ENCODE measurements at places on chromosomes 5 and 9. TPM values are rescaled to one million over a fixed set of nuclear protein-coding genes. Genes with fewer than 3 reads are reported as not detected.

DNA sequence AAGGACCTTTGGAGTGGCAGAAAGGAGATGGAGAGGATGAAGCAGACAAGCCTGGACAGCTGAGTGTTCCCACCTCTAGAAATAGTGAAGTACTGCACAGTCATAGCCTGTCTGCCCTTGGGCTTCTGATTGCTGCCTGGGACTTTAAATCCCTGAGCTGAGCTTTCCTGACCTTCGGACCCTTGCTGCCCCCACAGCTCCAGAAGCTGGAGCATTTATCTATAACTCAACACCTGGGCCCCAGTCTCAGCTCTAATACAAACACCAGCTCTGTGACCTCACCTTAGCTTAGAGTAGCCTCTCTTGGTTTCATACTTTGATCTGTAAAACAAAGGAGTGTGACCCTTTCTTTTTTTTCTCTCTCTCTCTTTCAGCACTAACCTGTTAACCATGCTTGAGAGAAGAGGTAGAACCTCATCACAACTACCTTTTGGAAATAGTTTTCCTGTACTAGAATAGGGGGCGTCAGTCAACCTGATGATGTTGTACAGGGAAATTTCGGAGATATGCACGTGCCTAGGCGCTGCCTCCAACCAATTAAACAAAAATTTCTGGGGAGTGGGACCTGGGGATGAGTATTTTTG, 25.4 kb upstream of the ELL2 start:
- DNase-seq: no peak

Gene HSD17B3
- not detected for total RNA-seq

- DNase-seq: no peak
Observed at GRCh38 chr5:53549792-53550191, 10.6 kb upstream of the NDUFS4 start.

GRCh38 chr5:141867651-141868050, 10.6 kb downstream of the PCDH1 start:
- DNase-seq: no peak

DNA sequence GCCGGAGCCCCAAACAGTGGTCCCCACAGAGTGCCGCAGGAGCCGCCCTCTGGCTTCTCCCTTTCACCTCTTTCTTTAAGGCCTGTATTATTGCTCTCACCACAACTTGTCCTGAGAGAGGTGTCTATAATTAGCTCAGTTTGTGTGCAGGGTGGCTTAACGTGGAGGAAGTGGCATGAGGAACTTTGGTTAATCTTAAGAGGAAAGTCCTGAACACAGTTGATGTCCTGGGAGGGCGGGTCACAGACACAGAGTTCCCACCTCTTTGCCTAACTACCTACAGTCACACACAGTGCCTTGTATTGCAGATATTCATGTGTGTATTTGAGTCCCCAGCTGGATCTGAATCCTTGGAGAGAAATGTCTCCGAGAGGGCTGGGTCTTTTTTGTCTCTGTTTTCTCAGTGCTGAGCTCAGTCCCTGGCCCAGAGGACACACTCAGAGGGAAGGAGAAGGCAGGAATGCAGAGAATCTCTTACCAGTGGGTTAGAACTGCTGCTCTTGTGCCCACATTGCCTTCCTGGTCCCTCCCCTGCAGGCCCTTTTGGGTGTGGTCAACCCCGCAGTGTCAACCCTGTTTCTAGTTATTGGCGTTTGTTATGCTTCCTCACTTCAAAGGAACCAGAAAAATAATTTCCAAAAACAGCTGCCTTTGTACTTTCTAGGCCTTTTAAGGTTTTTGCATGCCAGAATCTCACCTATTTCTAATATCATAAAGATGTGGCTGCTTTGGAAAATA, 392.5 kb downstream of the KDM4C start:
- DNase-seq: no peak

Gene STK32A
- total RNA-seq: 1.2 TPM

- no peak for DNase-seq
Observed at GRCh38 chr9:92003308-92004044, 53.4 kb upstream of the ROR2 start.

DNA sequence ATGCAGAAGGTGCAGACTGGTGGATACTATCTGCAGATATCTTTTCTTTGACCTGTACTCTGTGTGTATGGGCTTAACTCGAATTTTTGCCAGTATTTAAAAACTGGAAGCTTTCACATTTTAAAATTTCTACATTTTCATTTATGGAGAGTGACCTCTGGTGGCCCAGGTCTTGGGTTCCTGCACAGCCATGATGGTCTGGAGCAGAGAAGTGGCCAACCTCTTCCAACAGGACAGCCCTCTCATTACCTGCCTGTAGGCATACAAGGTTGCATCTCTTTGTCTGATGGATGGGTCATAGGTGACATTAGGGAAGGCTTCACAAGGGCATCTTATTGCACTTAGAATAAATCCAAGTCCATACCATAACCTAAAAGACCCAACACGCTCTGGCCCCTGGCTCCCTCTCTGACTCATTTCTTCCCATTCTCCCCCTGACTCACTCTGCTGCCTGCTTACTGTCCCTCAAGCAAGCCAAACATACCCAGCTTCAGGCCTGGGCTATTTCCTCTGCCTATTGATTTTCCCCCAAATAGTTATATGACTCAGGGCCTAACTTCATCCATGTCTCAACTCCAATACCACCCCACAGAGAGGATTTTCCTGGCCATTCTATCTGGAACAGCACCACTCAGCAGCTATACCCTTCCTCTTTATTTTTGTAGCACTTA, 113.3 kb upstream of the SLC1A3 start:
- no peak for DNase-seq

Gene PTGR1
- 30.9 TPM for total RNA-seq

GRCh38 chr5:31854181-31855133, 215.5 kb downstream of the PDZD2 start:
- DNase-seq: no peak

Gene FOXD4L5
- total RNA-seq: 0.15 TPM

Gene CYSRT1
- not detected for total RNA-seq

DNA sequence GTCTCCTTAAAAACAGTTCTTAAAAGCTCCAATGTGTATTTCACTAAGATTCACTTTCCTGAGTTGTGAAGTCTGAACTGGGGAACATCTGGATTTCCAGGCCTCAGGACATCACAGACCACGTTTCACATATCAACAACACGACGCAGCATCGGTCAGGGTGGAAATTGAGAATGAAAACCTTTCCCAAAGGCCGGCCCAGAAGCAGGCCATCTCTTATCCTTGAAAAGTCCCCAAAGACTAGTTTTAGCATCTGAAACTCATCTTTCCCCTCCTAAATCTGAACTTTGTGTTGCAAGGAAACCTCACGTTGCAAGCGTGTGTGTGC, 96.4 kb upstream of the COL5A1 start:
- DNase-seq: no peak

Gene IRX2
- total RNA-seq: not detected

DNA sequence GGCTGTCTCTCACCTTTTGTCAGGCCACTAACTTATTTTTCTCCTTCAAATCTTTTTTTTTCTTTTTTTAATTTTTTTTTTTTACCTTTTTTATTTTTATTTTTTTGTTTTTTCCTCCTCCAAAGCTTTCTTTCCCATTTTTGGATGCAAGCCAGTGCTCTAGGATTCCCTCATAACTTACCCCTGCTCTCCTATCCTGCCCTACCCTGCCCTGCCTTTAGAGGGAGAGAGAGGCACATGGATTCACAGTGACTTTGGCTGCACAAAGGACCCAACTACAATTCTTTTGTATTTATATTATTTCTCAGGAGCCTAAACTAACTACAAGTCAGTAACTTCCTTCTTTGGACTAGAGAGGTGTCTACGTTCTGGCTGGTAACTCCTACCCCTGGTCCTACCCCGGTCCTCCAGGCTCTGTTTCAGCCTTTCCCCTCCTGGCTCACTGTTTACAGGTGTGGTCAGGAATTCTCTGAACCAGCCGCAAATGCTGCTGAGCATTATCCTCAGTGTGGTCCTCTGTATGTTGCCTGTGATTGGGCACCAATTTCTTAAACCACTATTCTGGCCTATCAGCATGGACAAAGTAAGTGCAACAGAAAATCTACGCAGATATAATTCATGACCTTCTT, 8.4 kb upstream of the RUSC2 start:
- peak; percentile 27 for DNase-seq

DNA sequence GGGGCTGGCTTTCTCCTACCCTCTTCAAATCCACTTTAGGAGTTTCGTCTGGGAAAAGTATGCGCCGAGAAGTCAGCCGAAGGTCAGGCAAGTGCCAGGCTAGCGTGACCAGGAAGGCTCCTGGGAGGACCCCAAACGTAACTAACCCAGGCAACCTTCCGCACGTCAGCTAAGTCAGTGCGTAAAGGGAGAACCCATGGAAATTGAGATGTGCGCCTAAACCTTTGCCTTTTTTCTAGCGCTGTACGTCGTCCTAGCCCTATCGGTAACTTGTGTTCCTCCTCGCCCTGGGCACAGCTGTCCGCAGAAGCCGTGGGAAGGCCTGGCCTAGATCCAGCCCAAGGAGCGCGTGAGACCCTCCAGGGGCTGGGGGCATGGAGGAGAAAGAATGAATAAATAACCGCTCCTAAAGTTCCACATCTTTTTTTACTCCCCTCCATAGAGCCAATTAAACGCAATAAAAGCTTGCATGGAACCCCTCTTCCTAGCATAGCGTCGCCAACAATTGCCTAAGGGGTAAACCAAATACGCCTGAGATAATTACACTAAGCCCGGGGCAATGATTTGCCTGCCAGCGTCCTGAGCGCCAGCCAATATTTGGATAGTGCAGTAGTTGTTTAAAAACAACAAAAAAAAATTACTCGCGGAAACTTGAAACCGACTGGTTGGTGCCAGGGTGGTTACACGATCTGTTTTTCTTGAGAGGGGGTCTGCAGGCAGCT, 4.0 kb upstream of the FOXB2 start:
- no peak for DNase-seq

DNA sequence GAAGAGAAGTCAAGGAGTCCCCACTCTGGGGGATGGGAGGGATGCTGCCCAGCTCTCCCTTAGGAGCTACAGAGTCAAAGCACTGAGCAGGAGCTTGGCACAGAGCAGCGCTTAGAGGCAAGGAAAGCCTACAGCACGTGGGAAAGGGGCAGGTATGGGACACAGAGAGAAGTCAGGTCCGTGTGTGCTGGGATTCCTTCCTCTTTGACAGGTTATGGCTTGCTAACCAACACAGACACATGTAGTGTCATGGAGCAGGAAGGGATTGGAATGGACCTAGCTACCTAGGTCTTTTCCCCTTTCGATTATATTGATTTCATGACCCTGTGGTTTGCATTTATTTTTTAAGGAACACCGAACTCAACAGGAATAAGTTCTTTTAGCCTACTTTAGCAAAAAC, 208.5 kb upstream of the TUT7 start:
- no peak for DNase-seq

DNA sequence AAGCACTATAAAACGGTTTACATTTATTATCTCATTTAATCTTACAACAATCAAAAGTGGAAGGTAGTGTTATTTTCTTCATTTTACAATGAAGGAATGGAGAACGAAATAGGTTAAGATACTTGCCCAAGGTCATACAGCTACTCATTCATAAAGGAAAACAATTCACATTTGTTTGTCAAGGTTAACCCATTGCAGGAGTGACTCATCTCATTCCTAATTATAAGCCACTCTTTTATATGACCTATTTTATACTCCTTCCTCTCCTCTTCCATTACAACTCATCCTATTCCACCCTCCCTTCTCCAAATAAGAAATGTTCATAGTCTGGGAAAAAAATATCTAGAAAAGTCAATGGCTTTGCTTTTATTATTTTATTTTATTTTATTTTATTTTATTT, 29.6 kb downstream of the CRHBP start:
- no peak for DNase-seq

Gene TAF11L6
- total RNA-seq: not detected

Gene LCP2
- 3.2 TPM for total RNA-seq

Gene HTR1A
- total RNA-seq: not detected

- DNase-seq: no peak
Observed at GRCh38 chr5:93594591-93595419, 11.8 kb downstream of the NR2F1 start.

Gene APBB3
- 4.1 TPM for total RNA-seq

DNA sequence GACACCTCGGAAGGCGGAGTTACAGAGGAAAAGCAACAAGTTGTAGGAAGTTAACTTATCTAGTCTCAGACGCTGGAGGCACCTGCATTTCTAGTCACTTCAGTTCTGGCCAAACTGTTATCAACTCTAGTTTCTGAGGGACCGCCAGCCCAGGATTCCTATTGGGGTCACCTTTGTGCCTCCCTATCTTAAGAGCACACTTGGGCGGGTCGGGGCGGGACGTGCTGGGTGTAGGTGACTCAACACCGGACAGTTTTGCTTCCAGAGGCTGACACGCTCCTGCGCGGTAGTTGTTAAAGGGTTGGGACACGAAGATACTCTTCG, 679 bp upstream of the KDM4C start:
- peak; percentile 45 for DNase-seq

Gene CLIC3
- total RNA-seq: not detected

Gene CACNA1B
- not detected for total RNA-seq

Gene SLC35D2
- 9.0 TPM for total RNA-seq

- no peak for DNase-seq
Observed at GRCh38 chr5:140049205-140049604, 6.1 kb upstream of the NRG2 start.

Gene SLC23A1
- not detected for total RNA-seq

DNA sequence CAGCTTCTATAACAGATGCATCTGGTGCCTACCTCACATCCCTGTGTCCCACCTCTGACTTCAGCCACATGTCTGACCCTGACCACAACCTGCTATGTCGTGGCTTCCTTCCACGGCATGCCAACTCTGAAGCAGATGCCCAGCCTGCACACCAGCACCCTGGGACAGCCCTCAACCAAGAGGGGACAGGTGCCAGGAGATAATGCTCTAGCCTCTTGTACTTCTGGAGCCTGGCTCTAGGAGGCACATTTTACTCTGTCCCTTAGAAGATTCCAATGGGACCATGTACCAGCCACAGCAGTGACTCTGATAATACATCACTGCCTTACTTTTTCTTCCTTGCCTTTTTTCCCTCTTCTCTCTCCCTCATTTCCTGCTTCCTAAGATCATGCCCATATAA, 51.4 kb downstream of the EBF1 start:
- DNase-seq: no peak

- DNase-seq: no peak
Observed at GRCh38 chr9:113219969-113220368, 1.1 kb downstream of the FKBP15 start.

Gene RANBP17
- not detected for total RNA-seq

Gene QRFP
- not detected for total RNA-seq

DNA sequence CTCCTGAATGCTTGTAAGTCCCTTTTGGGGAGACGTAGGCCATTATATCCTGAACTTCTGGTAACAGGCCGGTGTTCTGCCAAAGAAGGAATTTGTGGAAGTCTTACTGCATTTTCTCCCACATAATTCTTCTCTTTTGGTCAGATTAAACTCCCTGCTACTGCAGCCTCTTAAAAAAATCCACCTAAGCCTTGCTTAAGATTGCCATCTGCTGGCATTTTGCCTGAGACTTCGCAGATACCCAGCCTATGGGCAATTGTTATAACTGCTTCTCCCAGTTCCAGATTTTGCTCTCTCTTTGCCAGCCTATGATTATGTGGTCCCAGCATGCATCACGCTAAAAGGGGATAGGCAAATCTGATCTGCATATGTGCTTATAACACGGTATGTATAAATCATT, 391.6 kb upstream of the CHD1 start:
- no peak for DNase-seq
